ENCODE measurements at places on chromosomes 16 and 17.

- no peaks in the 10 kb centered on the region for H3K4me1 ChIP-seq
- no peaks in the 10 kb centered on the region for H3K36me3 ChIP-seq
- no peak for DNase-seq
- H3K4me3 ChIP-seq, result no peak overlapping the region
- H3K27ac ChIP-seq, result no peak overlapping the region
Measured at GRCh38 chr17:70271672-70272071, 102.3 kb downstream of the KCNJ2 start.

DNA sequence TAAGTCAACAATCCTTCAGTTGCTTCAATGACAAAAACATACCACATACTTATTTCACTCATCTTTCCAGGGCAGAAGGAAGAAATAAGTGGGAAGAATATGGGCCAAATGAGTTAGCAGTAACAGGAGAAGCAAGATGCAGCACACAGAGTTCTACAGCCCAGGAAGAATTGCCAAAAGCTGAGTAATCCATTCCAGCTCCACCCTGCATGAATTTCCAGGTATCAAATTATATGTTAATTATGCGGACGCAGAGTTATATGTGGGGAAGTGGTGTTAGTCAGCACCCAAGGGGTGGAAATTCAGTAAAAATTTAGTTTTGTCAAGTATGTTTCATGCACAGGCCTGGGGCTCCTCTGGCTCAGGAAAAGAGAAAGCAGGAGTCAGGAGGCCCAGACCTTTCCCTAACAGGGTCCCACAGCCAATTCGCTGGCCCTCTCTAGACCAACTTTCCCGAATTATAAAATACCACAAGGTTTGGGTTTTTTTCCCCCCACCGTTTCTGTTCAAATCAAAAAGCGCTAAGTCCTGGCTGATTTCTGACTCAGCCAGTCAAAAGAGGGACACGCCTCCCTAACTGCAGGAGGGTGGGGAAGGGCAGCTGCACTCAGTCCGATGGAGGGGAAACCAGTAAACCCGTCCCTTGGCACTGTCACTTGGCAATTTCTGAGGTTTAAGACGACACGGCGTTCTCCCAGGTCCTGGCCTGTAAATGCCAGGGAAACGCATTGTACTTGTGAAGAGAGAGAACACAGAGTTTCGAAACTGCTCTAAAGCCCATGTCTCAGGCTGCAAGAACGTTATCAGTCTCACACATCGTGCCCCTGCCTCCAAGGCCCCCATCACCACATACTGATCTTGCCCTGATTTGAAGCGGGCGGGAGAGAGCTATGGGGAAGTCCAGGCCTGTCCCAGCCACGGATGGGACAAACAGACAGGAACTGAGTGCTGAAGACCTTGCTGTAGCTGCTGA lies 58.1 kb downstream of the ZFHX3 start:
- no peaks in the 10 kb centered on the region for H3K36me3 ChIP-seq
- H3K27ac ChIP-seq, result peak overlapping the region; percentile 95
- DNase-seq, result peak; percentile 81
- no peak overlapping the region for H3K4me3 ChIP-seq
- H3K27me3 ChIP-seq, result no peaks in the 10 kb centered on the region

DNA sequence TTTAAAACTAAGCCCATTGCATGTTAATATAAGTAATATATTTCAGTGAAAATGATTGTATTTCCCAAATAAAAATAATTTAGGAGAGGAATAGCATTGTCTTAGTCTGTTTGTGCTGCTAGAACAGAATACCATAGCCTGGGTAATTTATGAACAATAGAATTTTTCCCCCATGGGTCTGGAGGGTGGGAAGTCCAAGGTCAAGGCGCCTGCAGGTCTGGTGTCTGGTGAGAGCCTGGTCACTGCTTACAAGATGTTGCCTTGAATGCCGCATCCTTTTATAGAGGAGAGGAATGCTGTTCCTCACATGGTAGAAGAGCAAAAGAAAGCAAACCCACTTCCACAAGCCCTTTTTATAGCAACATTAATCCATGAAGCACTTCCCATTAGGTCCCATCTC lies 161.3 kb upstream of the ZFHX3 start:
- no peaks in the 10 kb centered on the region for H3K4me1 ChIP-seq
- H3K27me3 ChIP-seq, result no peaks in the 10 kb centered on the region
- no peak overlapping the region for H3K4me3 ChIP-seq
- no peaks in the 10 kb centered on the region for H3K36me3 ChIP-seq
- H3K27ac ChIP-seq, result no peak overlapping the region
- DNase-seq, result no peak

DNA sequence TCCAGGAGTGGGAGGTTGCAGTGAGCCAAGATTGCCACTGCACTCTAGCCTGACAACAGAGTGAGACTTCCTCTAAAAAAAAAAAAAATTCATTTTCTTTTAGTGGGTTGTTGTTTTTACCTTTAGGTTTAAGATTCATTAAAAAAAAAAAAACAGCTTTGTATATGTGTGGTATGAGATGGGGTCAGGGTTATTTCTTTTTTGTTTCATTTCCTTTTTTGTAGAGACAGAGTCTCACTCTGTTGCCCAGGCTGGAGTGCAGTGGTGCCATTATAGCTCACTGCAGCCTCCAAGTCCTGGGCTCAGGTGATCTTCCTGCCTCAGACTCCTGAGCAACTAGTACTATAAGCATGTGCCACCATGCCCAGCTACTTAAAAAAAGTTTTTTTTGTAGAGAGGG lies 47.0 kb downstream of the BCAS3 start:
- H3K27ac ChIP-seq, result no peak overlapping the region
- DNase-seq, result no peak
- H3K4me1 ChIP-seq, result no peaks in the 10 kb centered on the region
- H3K4me3 ChIP-seq, result no peak overlapping the region
- no peaks in the 10 kb centered on the region for H3K27me3 ChIP-seq

GRCh38 chr17:38879878-38880665 lies 10.2 kb downstream of the LASP1 start:
- H3K27me3 ChIP-seq, result no peaks in the 10 kb centered on the region
- peak overlapping the region; percentile 65 for H3K27ac ChIP-seq
- peak; percentile 73 for DNase-seq
- H3K4me1 ChIP-seq, result peaks cover 2% of the 10 kb centered on the region

GRCh38 chr16:4675864-4676786 lies 17.2 kb upstream of the NUDT16L1 start:
- H3K27ac ChIP-seq, result no peak overlapping the region
- DNase-seq, result no peak
- no peaks in the 10 kb centered on the region for H3K4me1 ChIP-seq
- no peaks in the 10 kb centered on the region for H3K27me3 ChIP-seq

DNA sequence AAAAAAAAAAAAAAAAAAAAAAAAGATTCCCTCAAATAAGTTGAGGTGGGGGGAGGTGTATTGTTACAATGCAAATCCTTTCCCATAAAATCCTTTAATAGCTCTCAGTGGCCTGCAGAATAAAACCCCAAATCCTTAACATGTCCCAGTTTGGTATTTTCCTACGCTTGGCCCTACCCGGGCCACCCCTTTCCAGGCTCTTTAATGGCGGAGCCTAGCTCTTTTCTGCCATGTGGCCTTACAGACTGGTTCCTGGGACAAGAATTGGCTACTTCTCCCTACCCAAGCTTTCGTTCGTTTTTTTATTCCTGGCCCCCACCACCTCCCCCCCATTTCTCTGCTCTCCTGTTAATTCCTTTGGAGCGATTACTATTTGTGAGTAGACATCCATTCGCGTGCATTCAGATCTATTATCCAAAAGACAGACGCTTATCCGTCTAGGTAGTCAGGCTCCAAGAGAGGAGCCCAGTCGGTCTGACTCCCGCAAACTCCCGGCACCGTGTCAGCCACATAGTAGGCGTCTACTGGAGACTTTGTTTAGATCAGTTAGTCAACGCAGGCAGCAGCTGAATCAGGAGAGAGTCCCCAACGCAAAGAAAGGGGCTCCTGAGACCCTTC lies 813 bp upstream of the THAP11 start:
- peak overlapping the region; percentile 42 for H3K4me3 ChIP-seq
- no peaks in the 10 kb centered on the region for H3K4me1 ChIP-seq
- H3K27me3 ChIP-seq, result no peaks in the 10 kb centered on the region

DNA sequence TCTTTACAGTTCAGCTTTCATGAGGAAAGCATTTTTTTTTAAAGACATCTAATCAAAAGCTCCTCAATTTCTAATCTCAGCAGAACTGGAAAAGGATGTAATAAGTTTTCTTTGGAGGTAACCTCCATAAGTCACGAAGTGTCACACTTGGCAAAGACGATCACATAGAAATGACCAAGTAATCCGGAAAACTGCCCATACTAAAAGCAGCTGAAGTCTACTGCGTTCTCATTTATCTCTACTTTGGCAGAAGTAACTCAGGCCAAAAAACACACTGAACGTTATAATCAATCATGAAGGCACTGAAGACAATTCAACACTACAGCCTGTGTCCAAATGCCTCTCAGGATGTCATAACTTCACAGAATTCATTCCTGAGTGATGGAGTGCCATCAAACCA lies 39.8 kb downstream of the ERN1 start:
- H3K4me1 ChIP-seq, result no peaks in the 10 kb centered on the region
- no peaks in the 10 kb centered on the region for H3K36me3 ChIP-seq
- no peak overlapping the region for H3K27ac ChIP-seq
- no peak for DNase-seq
- H3K27me3 ChIP-seq, result no peaks in the 10 kb centered on the region
- no peak overlapping the region for H3K4me3 ChIP-seq

GRCh38 chr17:57368637-57369336 lies 112.5 kb downstream of the MSI2 start:
- no peaks in the 10 kb centered on the region for H3K4me1 ChIP-seq
- no peak overlapping the region for H3K4me3 ChIP-seq
- no peaks in the 10 kb centered on the region for H3K27me3 ChIP-seq
- no peaks in the 10 kb centered on the region for H3K36me3 ChIP-seq
- no peak overlapping the region for H3K27ac ChIP-seq

- H3K4me3 ChIP-seq, result no peak overlapping the region
- no peaks in the 10 kb centered on the region for H3K27me3 ChIP-seq
- no peaks in the 10 kb centered on the region for H3K36me3 ChIP-seq
- no peaks in the 10 kb centered on the region for H3K4me1 ChIP-seq
- no peak for DNase-seq
Measured at GRCh38 chr17:80753685-80754345, 209.2 kb downstream of the RPTOR start.

DNA sequence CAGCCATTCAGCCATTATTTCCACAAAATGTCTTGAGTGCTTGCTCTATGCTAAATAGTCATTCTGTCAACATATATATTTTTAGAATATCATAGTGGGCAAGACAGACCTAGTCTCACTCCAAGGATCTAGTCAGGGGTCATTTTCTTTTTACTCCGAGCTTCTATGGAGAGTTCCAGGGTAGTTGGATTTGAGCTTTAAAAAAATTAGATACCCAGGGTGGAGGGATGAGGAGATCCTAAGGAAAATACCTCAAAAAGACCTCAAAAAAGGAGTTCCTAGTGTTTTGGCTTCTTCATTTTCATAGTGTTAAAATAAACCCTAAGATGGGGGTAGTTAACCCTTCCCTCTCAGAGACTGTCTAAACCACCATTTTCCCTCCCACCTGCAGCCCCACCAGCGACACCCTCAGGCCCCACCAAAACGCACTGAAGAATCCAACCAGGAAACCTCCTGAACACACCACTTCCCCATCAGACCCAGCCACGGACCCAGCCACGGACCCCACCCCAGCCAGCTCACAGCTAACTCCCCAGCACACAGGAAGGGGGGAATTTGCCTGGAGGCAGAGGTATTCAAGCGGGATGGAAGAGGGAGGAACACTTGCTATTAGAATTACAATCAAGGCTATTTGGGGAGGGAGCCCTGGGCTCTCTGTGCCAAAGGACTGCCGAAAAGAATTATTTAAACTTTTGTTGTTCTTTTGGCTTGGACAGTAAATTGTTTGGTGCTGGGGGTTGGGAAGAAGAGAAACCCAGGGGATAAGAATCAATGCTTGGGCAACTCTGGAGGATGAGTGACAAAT lies 2.2 kb downstream of the ETV4 start:
- no peak overlapping the region for H3K4me3 ChIP-seq
- H3K36me3 ChIP-seq, result no peaks in the 10 kb centered on the region
- no peaks in the 10 kb centered on the region for H3K27me3 ChIP-seq
- no peak overlapping the region for H3K27ac ChIP-seq
- H3K4me1 ChIP-seq, result no peaks in the 10 kb centered on the region

DNA sequence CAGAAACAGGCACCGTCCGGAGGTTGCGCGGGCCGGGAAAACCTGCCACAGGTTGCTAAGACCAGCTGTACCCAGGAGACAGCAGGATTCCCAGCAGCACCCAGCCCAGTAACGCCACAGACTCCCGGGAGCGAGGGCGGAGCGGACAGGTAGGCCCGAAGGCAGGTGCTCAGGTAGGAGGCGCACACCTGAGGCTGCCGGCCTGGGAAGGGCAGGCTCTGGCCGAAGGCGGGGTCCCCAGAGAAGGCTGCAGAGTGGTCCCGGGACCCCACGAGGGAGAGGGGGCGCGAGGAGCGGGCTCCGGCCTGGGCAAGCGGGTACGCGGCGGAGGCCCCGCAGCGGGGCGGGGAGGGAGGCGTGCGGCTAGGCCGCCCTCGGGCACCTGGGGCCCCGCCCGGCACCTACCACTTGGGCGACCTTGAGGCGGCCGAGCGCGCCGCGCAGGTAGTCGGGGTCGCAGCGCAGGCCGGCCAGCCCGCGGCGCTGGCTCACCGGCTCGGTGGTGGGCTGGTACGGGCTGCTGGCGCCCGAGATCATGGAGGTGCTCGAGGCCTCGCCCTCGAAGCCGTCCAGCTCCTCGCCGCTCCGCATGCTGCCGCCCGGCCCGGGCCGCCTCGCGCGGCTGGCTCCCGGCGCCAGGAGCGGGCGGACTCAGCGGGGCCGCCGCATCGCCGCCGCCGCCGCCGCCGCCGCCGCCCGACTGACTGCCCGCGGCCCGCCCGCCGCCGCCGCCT lies 441 bp downstream of the CMTM4 start:
- peak; percentile 50 for DNase-seq
- H3K27ac ChIP-seq, result no peak overlapping the region
- no peaks in the 10 kb centered on the region for H3K27me3 ChIP-seq
- peak overlapping the region; percentile 67 for H3K4me3 ChIP-seq

DNA sequence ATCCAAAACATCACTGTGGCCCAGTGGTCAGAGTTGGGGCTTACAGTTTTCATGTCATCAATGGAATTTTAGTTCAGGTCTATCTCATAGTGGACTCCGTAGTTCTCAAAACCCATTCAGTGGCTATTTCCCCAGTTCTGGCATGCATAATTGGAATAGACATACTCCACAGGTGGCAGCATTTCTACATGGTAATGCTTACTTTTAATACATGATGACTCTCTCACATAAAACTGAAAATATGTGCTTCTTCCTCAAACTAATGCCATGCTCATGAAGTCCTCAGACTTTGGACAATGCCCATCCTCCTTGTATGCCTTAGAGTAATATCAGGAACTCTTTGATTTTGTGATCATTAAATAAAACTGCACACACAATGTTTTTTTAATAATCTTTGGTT lies 857.4 kb upstream of the GOT2 start:
- no peaks in the 10 kb centered on the region for H3K4me1 ChIP-seq
- H3K4me3 ChIP-seq, result no peak overlapping the region
- H3K36me3 ChIP-seq, result no peaks in the 10 kb centered on the region
- H3K27ac ChIP-seq, result no peak overlapping the region
- DNase-seq, result no peak

GRCh38 chr17:40472733-40473452 lies 28.5 kb downstream of the TNS4 start:
- H3K36me3 ChIP-seq, result no peaks in the 10 kb centered on the region
- no peaks in the 10 kb centered on the region for H3K4me1 ChIP-seq
- DNase-seq, result no peak
- H3K27me3 ChIP-seq, result no peaks in the 10 kb centered on the region
- H3K27ac ChIP-seq, result no peak overlapping the region
- no peak overlapping the region for H3K4me3 ChIP-seq

GRCh38 chr17:33202021-33202420 lies 91.1 kb downstream of the ASIC2 start:
- H3K4me3 ChIP-seq, result no peak overlapping the region
- DNase-seq, result no peak
- H3K36me3 ChIP-seq, result no peaks in the 10 kb centered on the region

GRCh38 chr17:38739305-38739704 lies 8.8 kb downstream of the PCGF2 start:
- DNase-seq, result no peak
- no peak overlapping the region for H3K27ac ChIP-seq
- peaks cover 6% of the 10 kb centered on the region for H3K36me3 ChIP-seq

GRCh38 chr16:23959072-23959751 lies 123.4 kb downstream of the PRKCB start:
- no peaks in the 10 kb centered on the region for H3K36me3 ChIP-seq

All from aorta (tissue), 5 donors.